ENCODE measurements at places on chromosomes 12 and 14.

- DNase-seq: no peak
Measured at GRCh38 chr12:12979731-12980259, 20.3 kb downstream of the HEBP1 start.

GRCh38 chr12:115572440-115572839 is 705.1 kb downstream of the MED13L start:
- DNase-seq: no peak

GRCh38 chr14:65255029-65255545 is 152.8 kb upstream of the MAX start:
- no peak for DNase-seq

DNA sequence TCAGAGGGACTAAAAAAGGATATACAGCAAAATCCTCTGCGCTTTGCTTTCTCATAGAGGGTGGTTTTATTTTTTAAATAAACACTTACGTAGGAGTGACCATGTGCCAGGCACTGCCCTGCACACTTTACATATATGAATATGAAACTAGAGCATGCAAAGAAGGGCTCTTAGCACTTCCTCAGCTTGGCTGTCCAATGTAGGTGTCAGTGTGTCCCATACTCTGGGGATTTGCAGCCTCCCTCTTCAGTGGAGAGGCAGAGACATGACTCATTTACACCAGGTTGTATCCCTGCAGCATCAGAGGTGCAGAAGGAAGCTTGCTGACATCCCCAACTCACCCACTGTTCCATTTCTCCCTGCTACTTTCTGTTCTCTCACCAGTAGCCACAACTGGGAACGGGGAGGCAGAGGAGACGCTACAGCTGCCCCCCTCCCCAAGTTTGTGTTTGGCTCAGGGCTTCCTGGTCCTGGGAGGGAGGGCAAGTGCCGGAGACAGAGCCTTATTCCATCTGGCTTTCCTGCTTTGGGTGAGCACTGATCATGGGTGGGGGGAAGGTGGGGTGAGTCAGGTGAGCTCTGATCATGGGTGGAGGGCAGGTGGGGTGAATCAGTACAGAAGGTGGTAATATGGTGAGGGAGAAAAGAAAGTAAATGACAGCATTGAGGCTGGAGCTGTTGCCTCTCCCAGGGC is 4.9 kb upstream of the KRT5 start:
- no peak for DNase-seq

- peak; percentile 95 for DNase-seq
Measured at GRCh38 chr14:102591944-102592762, at the start of gene RCOR1. TSS of gene RCOR1 (plus strand) at chr14:102592649. CDS start at chr14:102592887, 238 bp downstream.
